ENCODE measurements at places on chromosomes 12 and 14. TPM values are rescaled to one million over a fixed set of nuclear protein-coding genes. Genes with fewer than 3 reads are reported as not detected.

Gene RND1
- total RNA-seq: 2.0 TPM

Gene MYH6
- not detected for total RNA-seq

GRCh38 chr12:113242560-113242959 is 21.3 kb downstream of the TPCN1 start:
- no peaks in the 10 kb centered on the region for H3K27me3 ChIP-seq
- no peaks in the 10 kb centered on the region for H3K36me3 ChIP-seq
- no peak overlapping the region for H3K27ac ChIP-seq
- H3K4me1 ChIP-seq: peaks cover 51% of the 10 kb centered on the region

- no peak overlapping the region for H3K4me3 ChIP-seq
- H3K27me3 ChIP-seq: no peaks in the 10 kb centered on the region
- no peaks in the 10 kb centered on the region for H3K36me3 ChIP-seq
- no peak for DNase-seq
- H3K27ac ChIP-seq: no peak overlapping the region
Observed at GRCh38 chr12:52826611-52827498, 7.3 kb downstream of the KRT79 start.

- H3K36me3 ChIP-seq: no peaks in the 10 kb centered on the region
- DNase-seq: no peak
- no peaks in the 10 kb centered on the region for H3K27me3 ChIP-seq
- H3K27ac ChIP-seq: no peak overlapping the region
- no peak overlapping the region for H3K4me3 ChIP-seq
Observed at GRCh38 chr14:65972891-65973290, 513.3 kb upstream of the CCDC196 start.

DNA sequence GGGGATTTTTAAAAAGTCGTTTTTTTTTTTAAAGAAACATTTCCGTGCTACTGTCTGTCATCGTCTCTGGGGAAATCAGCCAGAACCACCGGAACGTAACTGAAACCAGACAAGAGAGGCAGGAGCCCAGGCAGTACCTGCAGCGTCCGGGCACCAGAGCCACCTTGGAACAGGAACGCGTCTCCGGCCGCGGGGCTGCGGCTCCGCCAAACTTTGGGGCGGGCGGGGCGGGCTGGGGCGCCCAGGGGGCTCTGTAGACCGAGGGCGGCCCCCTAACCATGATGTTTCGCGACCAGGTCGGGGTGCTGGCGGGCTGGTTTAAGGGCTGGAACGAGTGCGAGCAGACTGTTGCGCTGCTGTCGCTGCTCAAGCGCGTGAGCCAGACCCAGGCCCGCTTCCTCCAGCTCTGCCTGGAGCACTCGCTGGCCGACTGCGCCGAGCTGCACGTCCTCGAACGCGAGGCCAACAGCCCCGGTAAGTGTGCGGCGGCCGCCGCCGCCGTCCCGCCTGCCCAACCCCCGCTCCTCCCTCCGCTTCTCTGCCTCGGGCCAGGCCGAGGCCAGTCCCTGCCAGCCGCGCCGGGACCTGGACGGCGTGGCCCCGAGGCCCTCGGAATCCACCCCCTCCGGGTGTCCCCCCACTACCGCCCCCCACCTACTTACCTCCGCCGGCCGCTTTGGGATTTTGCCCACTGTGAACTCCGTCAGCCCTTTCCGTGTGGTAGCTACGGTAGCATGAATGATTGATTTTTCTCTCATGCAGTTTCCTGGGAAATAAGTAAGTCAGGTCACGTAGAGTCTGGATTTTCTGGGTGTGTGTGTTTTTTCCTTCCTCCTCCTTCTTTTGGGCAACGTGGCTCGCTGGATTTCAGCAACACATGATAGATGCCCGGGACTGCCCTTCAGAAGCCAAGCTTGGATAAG is 972 bp downstream of the SAMD4A start:
- peaks cover 28% of the 10 kb centered on the region for H3K4me1 ChIP-seq
- peak overlapping the region; percentile 87 for H3K4me3 ChIP-seq
- H3K27ac ChIP-seq: peak overlapping the region; percentile 77
- H3K36me3 ChIP-seq: peaks cover 3% of the 10 kb centered on the region
- peak; percentile 75 for DNase-seq

- peak overlapping the region; percentile 90 for H3K4me3 ChIP-seq
- H3K36me3 ChIP-seq: no peaks in the 10 kb centered on the region
- H3K4me1 ChIP-seq: peaks cover 32% of the 10 kb centered on the region
- H3K27ac ChIP-seq: peak overlapping the region; percentile 40
- DNase-seq: no peak
Observed at GRCh38 chr12:79691511-79692248, 916 bp upstream of the PAWR start.
